ENCODE measurements at places on chromosomes 11 and 22.

DNA sequence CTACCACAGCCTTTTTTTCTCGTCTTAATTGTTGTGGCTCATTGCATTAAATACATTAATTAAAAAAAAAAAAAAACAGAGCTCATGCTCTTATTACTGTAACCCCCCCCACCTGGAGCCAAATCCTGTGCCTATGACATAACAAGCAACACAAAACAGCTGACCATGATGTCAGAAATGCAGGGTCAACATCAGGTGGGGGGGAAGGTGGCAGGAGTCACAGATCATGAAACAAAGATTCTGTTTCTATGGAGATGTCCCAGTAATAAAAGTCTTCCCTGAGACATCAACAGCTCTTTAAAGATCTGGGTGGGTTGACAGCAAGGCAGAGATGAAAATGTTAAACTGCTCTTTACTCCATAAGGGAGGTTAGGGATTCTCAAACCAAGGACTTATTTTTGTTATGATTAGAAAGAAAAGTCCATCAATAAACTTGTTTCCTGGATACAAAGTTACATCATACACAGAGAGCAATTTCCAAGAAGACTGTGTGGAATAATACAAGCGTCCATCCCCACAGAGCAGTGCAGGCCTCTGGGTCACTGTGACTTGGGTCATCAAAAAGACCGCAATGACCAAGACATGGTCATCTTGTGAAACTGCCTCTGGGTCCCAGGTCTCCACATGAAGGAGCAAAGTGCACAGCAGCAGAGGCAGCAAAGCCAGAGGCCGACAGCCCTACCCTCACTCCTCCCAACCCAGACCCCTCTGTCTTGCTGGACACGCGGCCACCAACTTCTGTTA is 42.7 kb upstream of the CYP2D6 start:
- H3K27ac ChIP-seq, result no peak overlapping the region
- DNase-seq, result no peak
- peaks cover 11% of the 10 kb centered on the region for H3K36me3 ChIP-seq
- H3K27me3 ChIP-seq, result no peaks in the 10 kb centered on the region
- H3K4me1 ChIP-seq, result peaks cover 35% of the 10 kb centered on the region

DNA sequence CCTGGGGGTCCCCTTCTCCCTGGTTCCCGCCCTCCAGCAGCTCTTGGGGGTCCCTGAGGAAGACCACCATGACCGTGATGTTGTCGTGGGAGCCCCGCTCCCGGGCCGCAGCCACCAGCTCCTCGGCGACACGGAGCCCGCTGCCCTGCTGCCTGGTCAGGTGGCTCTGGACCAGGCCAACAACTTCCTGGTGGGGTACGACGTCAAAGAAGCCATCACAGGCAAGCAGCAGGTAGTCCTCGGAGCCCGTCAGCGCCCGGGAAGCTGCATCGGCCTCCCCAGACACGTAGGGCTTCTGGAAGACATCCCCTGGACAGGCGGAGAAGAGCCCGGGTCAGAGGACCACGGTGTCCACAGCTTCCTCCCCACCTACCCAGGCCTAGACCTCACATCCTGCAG is 29.5 kb downstream of the PPM1F start:
- H3K27ac ChIP-seq, result peak overlapping the region; percentile 53
- H3K4me1 ChIP-seq, result peaks cover 64% of the 10 kb centered on the region
- no peak for DNase-seq
- H3K36me3 ChIP-seq, result 0 out of 2 replicates have a peak, but pooled peaks cover 3% of the 10 kb centered on the region

GRCh38 chr11:67071420-67072284 is 15.0 kb downstream of the RHOD start:
- H3K27me3 ChIP-seq, result no peaks in the 10 kb centered on the region
- no peaks in the 10 kb centered on the region for H3K36me3 ChIP-seq
- peaks cover 8% of the 10 kb centered on the region for H3K4me1 ChIP-seq
- peak; percentile 93 for DNase-seq

GRCh38 chr22:19522190-19522880 is 1.9 kb downstream of the CLDN5 start:
- no peak overlapping the region for H3K27ac ChIP-seq
- H3K27me3 ChIP-seq, result peaks cover 52% of the 10 kb centered on the region
- DNase-seq, result no peak
- H3K4me1 ChIP-seq, result peaks cover 11% of the 10 kb centered on the region

GRCh38 chr11:12602421-12602820 is 71.8 kb upstream of the TEAD1 start:
- H3K4me3 ChIP-seq, result no peak overlapping the region
- DNase-seq, result no peak
